Fibroblast of pulmonary artery (primary cell): ENCODE measurements at places on chromosomes 6 and 20.

GRCh38 chr20:3932277-3932676 lies 43.1 kb downstream of the PANK2 start:
- no peak for DNase-seq

- DNase-seq, result no peak
These were observed 7.7 kb upstream of the BICRAL start for GRCh38 chr6:42774201-42774600.

DNA sequence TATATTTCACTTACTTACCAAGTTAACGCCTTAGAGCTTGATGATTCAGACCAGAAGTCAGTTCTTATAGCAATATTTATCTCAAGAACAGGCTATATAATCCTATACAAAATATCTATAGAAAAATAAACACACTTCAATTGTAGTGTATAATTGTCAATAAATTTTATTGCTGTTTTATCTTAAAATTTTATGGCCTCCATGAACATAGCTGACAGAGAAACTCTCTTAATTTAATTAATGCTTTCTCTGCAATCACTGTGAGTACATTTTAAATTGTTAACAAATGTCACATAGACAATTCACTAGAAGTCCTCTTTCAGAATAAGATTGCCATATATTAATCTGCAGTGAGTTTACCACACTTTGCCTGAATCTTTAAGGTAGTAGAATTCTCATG lies 178.6 kb downstream of the RFPL4B start:
- no peak for DNase-seq

GRCh38 chr6:169366258-169366901 lies 112.7 kb upstream of the THBS2 start:
- DNase-seq, result no peak

DNA sequence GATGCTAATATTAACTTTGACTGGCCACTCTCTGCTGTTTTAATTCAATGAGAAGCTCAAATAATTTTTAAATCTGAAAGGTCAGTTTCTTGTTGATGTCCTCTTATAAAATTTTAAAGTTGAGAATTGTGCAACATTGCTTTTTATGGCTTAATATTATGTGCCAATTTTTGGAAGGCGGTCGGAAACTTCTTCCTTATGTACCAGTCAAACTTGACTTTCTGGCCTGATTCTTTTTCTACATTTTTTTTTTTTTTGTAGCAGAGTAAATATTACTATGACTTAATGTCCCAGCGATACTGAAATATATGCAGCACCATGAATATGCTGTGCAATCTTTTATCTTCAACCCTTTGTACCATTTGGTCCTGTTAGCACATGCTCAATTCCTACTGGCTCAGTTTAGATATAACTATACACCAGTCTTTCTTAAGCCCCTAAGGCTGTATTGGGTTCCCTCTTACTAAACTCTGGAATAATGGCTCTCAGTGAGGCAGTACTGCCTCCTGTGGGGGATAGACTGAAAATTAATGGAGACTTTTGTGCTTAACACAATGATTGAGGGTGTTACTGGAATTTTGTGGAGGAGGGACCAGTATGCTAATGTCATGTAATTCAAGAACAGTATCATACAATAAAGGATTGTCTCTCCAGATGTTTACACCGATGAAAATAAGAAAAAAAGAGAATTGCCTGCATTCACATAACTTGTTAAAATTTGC lies 156.4 kb upstream of the SYNCRIP start:
- DNase-seq, result no peak
